ENCODE measurements at places on chromosomes 4 and X. TPM values are rescaled to one million over a fixed set of nuclear protein-coding genes. Genes with fewer than 3 reads are reported as not detected.

DNA sequence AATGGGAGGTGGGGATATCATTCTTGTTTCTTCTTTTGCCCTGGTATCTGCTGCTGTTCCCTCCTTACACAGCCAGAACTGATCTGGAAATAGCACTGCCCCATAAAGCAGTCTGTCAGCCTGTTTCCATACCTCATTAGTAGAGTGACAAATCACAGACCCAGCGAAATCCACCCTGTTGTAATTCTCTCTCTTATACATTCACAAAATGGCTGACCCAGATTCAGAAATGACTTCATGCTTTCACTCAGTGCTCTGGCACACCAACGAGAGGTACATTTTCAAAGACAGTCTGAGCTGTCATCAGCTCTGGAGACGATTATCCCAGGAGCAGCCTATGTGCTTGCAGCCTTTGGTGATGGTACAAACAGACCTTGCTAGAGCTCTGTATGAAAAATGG lies 164.6 kb downstream of the AFF2 start:
- no peak overlapping the region for H3K4me3 ChIP-seq
- DNase-seq, result no peak

GRCh38 chr4:83174844-83175414 lies 60.4 kb upstream of the PLAC8 start:
- H3K27me3 ChIP-seq, result no peaks in the 10 kb centered on the region
- no peaks in the 10 kb centered on the region for H3K4me1 ChIP-seq
- no peak for DNase-seq
- no peak overlapping the region for H3K4me3 ChIP-seq
- no peaks in the 10 kb centered on the region for H3K36me3 ChIP-seq

The DGKK gene
- not detected for total RNA-seq

- H3K4me1 ChIP-seq, result no peaks in the 10 kb centered on the region
- no peaks in the 10 kb centered on the region for H3K36me3 ChIP-seq
- no peak overlapping the region for H3K4me3 ChIP-seq
- no peaks in the 10 kb centered on the region for H3K27me3 ChIP-seq
- no peak overlapping the region for H3K27ac ChIP-seq
These were observed 227.3 kb upstream of the CENPE start for GRCh38 chr4:103425406-103425805.

- H3K36me3 ChIP-seq, result no peaks in the 10 kb centered on the region
- no peak overlapping the region for H3K27ac ChIP-seq
- no peak overlapping the region for H3K4me3 ChIP-seq
- H3K4me1 ChIP-seq, result no peaks in the 10 kb centered on the region
- DNase-seq, result no peak
These were observed 632.3 kb downstream of the PDHA2 start for GRCh38 chr4:96471956-96472867.

The GABRG1 gene
- not detected for total RNA-seq

GRCh38 chr4:47373709-47374108 lies 89.8 kb downstream of the COMMD8 start:
- no peak overlapping the region for H3K27ac ChIP-seq
- no peaks in the 10 kb centered on the region for H3K36me3 ChIP-seq
- no peak overlapping the region for H3K4me3 ChIP-seq
- H3K27me3 ChIP-seq, result peaks cover 5% of the 10 kb centered on the region

DNA sequence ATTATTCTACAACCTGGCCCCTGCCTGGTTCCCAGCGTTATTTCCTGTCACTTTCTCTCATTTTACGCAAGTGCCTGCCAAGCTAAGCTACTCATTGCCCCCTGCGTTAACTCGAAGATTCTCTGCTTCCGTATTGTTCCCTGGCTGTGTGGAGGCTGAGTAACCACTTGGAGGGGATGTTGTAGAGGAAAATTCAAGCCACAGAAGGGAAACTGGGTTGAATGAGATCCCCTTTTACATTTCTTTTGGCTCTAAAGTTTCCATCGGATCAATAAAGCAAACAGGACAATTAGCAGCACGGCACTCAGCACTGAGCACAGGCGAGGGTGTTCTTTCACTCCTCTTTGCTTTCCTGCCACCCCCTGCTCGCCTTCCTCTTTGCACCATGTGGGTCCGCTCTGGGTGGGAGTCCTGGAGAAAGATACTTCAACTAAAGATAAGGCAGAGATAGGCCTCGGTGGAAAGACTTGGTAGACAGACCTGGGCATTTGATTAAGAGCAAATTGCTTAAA lies 4.2 kb upstream of the TMSB4X start:
- DNase-seq, result no peak
- H3K4me1 ChIP-seq, result peaks cover 56% of the 10 kb centered on the region
- H3K27me3 ChIP-seq, result peaks cover 44% of the 10 kb centered on the region
- H3K27ac ChIP-seq, result peak overlapping the region; percentile 99
- peak overlapping the region; percentile 92 for H3K4me3 ChIP-seq

DNA sequence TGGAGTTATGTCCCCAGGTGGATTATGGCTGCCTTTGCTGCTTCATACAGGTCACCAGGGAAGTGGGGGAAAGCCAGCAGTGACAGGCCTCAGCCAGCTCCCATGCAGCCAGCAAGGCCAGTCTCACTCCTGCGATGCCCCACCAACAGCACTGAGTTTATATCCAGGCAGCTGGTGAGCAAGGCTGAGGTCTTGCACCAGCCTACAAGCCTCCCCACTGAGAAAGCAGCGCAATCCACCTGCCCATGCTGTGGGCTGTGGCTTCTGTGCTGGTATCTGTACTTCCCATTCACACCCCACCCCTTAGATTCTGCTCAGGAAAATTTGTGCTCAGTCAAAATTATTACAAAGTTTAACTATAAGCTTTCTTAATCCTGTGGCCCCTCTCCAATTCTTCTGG lies 153.5 kb downstream of the HHIP start:
- no peak overlapping the region for H3K27ac ChIP-seq
- no peaks in the 10 kb centered on the region for H3K36me3 ChIP-seq
- H3K4me1 ChIP-seq, result no peaks in the 10 kb centered on the region
- H3K27me3 ChIP-seq, result no peaks in the 10 kb centered on the region
- H3K4me3 ChIP-seq, result no peak overlapping the region
- DNase-seq, result no peak

All from activated T-cell treated with anti-CD3 and anti-CD28 coated beads, Interleukin-2, amount 50 U/mL, for 72 hours (primary cell).